ENCODE measurements at places on chromosomes 3 and 15.

GRCh38 chr3:143098032-143098764, 21.4 kb upstream of the CHST2 start:
- no peak for DNase-seq

- peak; percentile 46 for DNase-seq
These were observed 190.4 kb downstream of the FOXP1 start for GRCh38 chr3:71393093-71393492.

DNA sequence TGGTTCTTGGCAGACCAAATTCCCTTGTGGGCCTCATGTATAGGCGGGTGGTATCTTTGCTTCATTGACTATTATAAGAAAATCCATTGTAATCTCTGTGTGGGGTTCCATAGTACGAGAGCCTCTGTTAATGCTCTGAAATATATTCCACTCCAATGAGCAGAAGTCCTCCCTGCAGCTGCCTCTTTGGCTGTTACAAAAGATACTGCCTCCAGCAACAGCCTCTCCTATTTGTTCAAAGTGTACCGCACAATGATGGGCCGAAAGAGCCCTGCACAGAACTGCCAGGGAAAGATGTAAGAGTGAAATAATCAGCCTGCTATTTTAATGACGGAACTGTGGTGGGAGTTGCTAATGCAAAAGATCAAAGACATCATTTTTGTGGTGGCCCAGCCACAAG, 48.9 kb downstream of the GRK7 start:
- no peak for DNase-seq

DNA sequence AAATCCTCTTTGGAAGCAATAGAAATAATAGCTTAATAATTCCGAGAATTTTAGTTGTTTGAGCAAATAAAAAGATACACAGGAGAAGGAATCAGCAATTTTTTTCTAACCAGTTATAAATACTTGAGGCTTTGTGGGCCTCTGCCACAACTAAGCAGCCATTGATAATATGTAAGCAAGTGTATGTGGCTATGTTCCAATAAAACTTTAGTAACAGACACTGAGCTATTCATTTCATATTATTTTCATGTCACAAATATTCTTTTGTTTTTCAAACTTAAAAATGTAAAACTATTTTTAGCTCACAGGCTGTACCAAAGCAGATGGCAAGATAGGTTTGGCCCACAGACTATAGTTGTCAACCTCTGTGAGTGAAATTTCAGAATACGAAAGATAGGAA, 85.7 kb downstream of the MSL2 start:
- no peak for DNase-seq

GRCh38 chr3:76369170-76369569, 583.8 kb upstream of the ZNF717 start:
- DNase-seq = no peak

GRCh38 chr3:184333190-184333589, 4.2 kb upstream of the FAM131A start:
- DNase-seq = no peak
